Activated CD4-positive, alpha-beta T cell treated with anti-CD3 and anti-CD28 coated beads for 4 hours (primary cell): ENCODE measurements at places on chromosomes 11 and 22.

DNA sequence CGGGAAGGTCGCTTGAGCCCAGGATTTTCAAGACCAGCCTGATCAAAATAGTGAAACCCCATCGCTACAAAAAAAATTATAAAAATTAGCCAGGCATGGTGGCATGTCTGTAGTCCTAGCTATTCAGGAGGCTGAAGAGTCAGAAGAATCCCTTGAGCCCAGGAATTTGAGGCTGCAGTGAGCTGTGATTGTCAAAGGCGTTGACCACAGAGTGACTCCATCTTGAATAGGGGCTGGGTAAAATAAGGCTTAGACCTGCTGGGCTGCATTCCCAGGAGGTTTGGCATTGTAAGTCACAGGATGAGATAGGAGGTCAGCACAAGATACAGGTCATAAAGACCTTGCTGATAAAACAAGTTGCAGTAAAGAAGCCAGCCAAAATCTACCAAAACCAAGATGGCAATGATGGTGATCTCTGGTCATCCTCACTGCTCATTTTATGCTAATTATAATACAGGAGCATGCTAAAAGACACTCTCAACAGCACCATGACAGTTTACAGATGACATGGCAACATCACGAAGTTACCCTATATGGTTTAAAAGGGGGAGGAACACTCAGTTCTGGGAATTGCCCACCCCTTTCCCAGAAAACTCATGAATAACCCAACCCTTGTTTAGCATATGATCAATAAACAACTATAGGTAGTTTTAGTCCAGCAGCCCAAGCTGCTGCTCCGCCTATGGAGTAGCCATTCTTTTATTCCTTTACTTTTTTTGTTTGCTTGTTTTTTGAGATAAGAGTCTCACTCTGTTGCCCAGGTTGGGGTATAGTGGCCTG lies 2.8 kb upstream of the RDX start:
- DNase-seq, result no peak

DNA sequence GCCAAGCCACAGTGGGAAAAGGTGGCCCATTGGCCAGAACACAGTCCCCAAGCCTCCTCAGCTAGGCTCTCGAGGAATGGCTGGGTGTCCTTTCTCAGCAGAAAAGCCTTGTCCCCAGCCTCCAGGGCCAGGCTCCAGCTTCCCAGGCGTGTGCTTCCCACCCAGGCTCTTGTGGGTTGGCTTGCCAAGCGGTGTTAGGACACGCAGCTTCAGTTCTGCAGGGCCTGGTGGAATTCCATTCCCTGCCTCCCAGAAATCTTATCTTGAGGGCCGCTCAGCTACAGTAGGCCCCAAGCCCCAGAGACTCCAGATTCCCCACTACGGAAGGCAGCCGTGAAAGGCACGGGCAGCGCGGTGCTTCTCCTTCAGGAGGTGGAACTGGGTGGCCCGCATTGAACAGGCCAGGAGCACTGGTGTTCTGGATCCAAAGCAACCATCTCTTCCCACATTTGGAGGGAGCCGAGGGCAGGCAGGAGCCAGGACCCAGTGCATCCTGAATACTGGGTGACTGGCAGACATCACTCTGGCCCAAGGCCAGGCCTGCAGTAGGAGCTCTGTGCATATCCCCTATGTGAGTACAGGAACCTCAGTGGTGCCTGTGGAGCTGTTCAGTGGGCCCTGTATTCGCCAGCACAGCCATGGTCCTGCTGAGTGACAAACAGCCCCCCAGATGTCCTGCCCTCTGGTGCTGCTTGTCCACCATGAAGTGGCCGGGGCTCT lies 16.7 kb upstream of the KCNQ1OT1 start:
- no peak for DNase-seq

DNA sequence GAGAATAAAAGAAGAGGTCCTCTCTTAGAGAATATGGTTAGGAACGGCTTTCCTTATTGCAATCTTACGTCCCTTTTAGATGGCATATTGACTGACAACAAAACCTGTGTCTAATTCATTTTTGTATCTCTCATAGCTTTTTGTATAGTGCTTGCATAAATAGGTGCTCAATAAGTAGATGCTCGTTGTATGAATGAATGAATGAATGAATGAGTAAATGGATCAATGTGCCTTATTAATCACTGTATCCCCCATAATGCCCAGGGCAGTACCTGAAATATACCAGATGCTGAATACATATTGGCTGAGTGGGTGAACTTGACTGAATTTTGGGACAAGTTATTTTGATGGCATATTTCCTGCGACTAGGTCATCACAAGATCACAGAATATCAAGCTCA lies 97.9 kb downstream of the SERGEF start:
- no peak for DNase-seq

DNA sequence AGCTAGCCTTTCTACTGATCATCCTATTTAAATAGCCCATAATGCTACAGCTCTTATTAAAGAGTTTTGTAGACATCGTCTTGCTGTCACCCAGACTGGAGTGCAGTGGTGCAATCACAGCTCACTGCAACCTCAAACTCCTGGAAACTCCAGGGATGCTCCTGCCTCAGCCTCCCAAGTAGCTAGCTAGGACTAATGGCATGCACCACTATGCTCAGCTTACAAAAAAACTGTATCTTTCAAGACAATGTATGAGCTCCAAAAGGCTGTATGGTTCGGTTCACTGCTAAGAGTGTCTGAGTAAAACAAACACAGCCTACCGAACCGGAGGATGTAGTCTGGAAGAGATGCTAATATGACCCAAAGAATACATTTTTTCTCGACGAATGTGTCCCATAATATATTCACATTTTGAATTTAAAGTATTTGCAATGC lies 2.6 kb downstream of the TAF1D start:
- no peak for DNase-seq

DNA sequence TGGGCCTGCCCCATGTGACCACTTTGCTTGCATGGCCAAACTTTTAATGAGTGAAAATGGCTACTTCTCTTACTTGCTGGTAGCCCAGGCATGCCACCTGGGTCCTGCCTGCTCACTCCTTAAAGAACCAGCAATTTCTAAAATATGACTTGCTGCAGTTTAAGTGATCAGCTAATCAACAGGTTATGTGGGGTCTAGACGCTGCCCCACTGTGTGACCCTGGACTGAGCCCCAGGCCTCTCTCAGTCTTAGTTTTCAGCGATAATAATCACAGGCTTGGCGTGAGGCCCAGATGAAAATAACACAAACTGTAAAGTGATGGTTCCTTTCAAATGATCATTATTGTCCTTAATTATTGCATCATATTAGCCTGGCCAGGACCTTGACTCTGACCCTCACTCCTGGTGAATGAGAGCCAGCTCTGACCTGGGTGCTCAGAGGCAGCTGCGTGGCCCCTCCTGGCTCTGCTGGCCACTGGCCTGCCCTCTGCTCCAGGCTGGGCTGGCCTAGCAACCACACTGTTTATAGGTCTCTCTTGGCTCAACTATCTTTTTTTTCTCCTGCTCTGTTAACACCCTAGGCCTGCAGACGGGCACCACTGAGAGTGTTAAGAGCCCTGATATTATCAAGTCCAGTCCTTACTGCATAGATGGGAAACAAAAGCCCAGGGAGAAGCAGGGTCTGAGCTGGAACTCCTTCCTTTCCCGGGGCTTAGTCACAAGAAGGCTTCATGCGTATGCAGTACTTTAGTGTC lies 89.7 kb downstream of the RRM1 start:
- no peak for DNase-seq

- peak; percentile 28 for DNase-seq
Measured at GRCh38 chr11:11243590-11244469, 109.2 kb downstream of the CSNK2A3 start.

DNA sequence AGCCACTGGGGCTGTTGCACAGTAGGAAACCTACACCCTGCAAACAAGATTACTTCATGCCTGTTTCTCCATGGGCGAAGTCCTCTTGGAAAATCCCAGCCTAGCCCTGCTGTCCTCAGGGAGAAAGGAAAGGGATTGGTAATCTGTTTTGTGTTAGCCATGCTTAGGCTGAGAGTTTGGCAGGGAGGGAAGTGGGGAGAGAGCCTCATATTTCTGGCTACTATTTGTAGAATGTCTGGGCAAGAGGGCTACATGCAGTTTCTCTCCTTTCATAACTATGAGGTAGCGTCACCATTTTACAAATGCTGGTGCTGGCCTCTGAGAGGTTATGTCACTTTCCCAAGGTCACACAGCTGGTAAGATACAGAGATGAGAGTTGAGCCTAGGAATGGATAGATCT lies 737 bp upstream of the MFRP start:
- DNase-seq, result no peak

DNA sequence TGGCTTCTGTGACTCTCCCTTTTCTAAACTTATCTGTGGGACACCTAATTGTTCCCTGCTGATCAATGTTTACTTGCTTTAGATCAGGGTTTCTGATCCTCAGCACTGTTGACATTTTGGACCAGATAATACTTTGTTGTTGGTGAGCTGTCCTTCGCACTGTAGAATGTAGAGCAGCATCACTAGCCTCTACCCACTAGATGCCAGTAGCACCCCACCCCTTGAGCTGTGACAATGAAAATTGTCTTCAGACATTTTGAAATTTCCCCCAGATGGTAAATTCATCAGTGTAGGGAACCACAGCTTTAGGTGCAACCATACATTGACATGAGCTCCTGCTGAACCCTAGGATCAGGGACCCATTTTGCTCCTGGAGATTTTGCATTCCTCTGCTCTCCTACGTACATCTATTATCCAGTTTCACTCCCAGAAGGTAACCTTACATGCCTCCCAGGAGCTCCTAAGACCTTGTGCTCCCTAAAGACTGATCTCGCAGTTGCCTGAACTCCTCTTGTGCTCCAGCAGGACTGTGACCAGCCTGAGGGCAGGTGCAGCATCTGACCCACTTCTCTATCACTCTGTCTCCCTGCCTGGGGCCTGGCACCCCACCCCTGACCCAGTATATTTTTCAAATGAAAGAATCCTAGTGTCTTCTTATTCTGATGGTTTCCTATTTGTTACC lies 107.8 kb downstream of the FAR1 start:
- DNase-seq, result peak; percentile 41

DNA sequence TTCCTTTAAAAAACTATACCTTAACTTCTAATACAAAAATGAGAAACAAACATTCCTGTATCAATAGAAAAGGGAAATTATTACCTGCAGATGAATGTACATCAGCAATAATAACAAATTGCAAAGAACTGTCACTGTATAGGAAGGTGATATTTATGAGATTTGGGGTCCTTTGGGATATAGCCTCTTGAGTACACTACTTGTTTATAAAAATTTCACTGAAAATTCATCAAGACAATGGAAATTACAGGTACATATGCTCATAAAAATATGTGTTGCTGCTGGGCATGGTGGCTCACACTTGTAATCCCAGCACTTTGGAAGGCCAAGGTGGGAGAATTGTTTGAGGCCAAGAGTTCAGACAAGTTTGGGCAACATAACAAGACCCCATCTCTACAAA lies 34.0 kb upstream of the OR5P2 start:
- DNase-seq, result no peak

DNA sequence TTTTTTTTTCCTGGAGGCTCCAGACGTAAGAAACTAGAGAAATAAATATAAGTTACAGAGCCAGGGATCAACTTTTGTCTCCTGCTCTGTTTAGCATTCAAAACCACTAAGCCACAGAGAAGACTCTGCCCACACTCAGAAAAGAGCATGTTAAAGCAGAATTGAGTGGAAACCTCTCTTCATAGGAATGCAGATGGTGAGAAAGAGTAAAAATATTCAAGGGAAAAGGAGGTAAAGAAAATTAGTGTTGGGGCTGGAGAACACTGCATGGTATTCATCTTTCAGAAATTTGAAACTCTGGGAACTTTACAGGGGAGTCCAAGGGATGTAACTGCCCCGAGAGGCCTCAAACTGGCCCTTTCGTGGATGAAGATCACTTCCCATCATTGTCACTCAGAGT lies 65.1 kb downstream of the CLMP start:
- DNase-seq, result no peak

DNA sequence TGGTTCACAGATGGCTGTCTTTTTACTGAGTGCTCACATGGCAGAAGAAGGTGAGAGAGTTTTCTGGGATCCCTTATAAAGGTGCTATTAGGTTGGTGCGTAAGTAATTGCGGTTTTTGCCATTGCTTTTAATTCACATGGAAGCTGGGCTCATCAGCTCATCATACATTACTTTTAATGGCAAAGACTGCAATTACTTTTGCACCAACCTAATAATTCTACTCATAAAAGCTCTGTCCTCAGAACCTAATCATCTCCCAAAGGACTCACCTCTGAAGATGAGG lies 23.0 kb downstream of the RCN1 start:
- no peak for DNase-seq
